Renal cortical epithelial cell (primary cell): ENCODE measurements at places on chromosomes 3 and 15. TPM values are rescaled to one million over a fixed set of nuclear protein-coding genes. Genes with fewer than 3 reads are reported as not detected.

DNA sequence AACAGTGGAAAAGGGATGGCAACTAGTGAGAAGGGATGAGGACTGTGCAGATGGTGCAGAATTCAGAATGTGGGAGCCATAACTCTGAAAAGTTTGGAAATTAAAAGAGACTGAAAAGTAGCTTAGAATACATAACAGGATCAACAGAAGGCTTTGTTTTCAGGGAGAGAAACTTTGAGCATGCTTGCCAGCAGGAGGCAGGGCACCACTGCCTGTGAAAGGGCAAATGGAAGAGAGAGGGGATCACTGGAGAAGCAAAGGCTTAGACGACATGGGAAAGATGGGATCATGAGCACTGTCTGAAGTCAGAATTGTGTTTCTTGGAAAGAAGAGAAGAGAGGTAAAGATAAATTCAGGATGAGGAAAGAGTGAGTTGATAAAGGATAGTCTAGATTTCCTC is 99.6 kb downstream of the ABI3BP start:
- DNase-seq, result peak; percentile 45

DNA sequence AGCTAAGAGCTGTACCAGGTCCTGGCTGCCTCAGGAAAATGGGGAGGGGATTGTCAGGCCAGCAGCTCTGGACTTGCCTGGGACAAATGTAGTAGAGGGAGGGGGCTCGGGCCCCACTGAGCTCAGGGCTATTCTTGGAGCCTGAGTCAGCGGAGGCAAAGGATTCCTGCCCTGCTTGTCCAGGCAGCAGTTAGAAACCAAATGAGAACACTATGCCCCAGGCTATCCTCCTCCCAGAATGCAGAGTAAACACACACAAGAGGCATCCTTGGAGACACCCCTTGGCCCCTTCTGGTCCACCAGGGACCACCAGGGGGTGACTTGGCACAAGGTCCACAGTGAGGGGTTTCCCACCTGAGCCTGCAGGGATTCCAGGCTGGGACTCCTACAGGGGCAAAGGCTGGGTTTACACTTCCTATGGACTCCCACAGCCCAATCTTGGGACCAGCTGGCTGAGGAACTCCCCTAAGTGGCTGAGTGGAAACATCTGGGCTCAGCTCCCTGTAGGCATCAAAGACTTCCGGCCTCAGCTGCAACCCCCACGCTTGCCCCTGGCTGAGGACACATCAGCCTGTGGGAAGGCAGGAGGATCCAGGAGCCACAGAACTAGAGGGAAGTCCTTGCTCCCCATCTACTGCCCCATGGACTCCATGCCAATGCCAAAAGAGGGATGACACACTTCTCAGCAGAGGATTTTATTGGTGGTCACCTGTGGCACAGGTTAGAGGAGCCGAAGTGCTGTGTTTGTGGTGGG is 3.4 kb upstream of the COL7A1 start:
- peak; percentile 82 for DNase-seq

- DNase-seq, result no peak
Measured at GRCh38 chr3:67241084-67241483, 243.0 kb downstream of the KBTBD8 start.

DNA sequence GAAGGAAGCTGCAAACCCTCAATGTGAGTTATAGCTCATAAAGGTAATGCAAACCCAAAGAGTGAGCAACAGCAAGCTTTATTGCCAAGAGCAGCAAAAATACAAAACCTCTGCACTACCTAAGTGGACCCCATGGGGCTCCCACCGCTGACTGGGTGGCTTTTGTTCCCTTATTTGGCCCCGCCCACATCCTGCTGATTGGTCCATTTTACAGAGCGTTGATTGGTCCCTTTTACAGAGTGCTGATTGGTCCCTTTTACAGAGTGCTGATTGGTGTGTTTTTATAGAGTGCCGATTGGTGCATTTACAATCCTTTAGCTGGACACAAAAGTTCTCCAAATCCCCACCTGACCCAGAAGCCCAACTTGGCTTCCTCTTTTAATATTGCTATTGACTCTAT is 154.5 kb upstream of the NSMCE3 start:
- DNase-seq, result no peak

DNA sequence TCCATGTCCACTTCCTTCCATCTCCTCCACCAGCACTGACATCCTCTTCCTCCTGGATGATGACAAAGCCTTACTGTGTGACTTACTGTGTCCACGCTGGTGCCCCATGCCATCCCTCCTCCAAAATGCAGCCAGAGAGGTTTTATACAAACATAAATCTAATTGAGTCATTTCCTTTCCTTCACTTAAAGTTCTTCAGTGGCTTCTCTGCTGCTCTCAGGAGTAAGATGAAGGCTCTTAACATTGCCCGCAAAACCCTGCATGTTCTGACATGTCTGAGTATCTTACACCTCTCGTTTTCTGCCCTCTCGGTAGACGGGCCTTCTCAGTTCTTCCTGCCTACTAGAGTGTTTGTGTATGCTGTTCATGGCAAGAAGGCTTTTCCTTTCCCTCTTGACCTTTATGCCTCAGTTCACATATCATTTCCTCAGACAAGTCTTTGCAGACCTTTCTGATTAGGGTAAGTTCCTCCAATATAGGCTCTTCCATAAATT is 175.5 kb downstream of the CFAP20DC start:
- no peak for DNase-seq

- no peak for DNase-seq
Measured at GRCh38 chr3:150324788-150325187, 83.3 kb upstream of the TSC22D2 start.

- no peak for DNase-seq
Measured at GRCh38 chr15:57406062-57406772, 29.9 kb downstream of the CGNL1 start.

DNA sequence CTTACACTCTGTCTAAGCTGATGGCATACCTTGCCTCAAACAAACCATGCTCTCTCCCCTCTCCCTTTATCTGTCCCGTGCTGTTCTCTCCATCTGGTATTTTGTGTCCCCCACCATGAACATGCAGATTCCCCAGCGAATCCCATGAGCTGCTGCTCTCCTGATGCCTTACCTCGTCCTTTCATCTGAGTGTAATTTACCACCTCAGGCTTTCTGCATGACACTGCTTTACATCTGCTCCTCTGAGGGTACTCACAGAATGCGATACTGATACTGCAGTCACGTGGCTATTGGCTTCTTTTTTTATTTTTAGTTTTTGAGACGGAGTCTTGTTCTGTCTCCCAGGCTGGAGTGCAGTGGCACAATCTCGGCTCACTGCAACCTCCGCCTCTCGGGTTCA is 341.7 kb downstream of the PTPRG start:
- no peak for DNase-seq

DNA sequence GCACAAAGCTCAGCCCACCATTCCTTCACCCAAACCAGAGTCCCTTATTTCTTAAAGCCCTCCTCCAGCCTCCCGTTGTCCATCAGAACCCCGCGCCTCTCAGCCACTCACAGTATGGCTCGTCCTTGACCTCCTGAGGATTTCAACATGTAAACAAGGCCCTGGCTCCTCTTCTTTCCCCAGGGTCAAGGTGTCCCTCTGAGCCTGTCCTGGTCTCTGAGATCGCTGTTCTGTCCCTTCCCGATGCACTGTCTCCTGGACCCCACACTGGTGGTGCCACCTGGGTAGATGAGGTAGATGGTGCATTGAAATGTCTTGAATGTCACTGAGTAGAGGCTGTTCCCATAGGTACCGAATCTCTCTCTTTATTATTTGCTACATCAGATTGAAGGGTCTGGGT is 32.9 kb downstream of the MEX3B start:
- DNase-seq, result no peak

DNA sequence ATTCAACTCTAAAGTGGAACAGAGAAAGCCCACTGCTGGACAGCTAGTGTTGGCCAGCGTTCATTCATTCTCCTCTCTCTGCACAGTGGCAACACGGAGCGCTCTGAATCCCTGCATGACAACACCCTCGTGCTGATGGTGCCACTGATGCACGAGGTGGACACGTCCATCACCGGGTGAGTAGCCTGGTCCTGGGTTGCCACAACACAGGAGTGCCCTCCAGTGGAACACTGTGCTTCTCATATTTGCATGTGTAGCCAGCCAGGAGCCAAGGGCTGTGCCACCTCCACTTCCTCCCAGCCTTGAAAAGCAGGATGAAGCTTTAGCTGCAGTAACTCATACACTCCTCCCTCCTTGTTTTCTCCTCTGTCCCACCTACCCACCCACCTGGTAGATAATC is 120.0 kb upstream of the CTDSPL start:
- DNase-seq, result peak; percentile 28

- no peak for DNase-seq
Measured at GRCh38 chr3:11711876-11712275, 68.2 kb upstream of the VGLL4 start.

DNA sequence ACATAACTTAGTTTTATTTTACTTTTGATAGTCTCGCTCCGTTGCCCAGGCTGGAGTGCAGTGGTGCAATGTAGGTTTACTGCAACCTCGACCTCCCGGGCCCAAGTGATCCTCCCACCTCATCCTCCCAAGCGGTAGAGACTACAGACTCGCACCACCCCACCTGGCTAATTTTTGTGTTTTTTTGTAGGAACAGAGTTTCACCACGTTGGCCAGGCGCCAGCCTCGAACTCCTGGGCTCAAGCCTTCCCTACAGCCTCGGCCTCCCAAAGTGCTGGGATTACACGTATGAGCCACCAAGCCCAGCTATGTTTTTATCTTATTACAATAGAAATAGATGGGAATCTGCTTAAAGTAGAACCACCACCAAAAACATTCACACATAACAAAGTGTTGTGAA is 2.9 kb downstream of the RNU5A-1 start:
- no peak for DNase-seq

DNA sequence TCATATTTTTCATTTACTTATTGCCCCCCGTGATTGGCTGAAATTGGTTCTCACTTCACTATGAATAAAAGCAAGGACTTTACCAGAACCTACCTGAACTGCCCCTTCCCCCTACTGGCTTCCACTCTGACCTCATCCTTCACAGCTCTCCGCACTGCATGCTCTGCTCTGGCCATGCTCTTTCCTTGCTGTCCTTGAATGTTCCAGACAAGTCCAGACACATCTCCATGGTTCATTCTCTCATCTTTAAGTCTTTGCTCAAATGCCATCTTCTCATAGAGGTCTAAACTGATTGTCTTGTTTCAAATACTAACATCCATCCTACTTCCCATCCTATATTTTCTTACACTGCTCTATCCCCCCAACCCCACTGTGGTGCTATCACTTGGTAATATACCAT is 129.4 kb downstream of the CHST2 start:
- DNase-seq, result no peak

DNA sequence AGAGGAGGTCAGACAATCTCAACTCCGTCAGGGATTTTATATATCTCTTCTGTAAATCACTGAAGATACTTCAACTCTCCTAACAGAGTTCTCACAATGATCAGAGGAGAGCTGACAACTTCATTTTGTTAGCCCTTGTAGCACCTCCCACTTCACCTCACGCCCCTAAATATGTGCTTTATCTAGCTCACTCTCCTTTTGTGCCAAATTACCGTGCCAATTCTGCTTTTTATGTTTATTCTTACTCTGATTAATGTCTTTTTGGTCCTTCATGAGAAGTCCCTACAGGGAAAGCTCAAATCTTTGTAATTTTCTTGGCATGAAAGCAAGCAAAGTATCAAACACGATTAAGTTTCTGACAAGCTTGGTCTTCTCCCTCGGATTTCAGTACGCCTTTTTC is 636.1 kb upstream of the NAALADL2 start:
- no peak for DNase-seq

GRCh38 chr3:23698652-23699313 is 107.0 kb upstream of the UBE2E1 start:
- no peak for DNase-seq

DNA sequence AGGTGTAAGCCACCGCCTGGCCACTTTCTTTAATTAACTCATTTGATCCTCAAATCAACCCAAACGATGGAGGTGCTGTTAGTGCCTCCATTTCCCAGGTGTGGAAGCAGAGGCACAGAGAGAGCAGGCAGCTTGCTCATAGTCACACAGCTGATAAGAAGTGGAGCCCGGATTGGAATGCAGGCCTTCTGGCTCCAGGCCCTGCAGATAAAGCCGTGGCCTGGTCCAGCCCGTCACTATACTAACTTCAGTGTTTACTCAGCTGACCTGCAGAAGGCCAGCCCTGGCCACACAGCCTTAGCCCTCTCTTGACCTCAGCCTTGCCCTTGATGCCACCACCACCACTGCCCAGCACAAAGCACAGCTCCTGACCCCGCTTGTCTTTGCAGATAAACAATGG is 116.7 kb downstream of the NUP210 start:
- DNase-seq, result no peak

GRCh38 chr15:34768530-34768929 is 13.7 kb upstream of the GJD2 start:
- no peak for DNase-seq

- DNase-seq, result peak; percentile 60
Measured at GRCh38 chr15:65829130-65829764, 37.2 kb upstream of the DENND4A start.

The IMPG2 gene
- total RNA-seq, result 0.35 TPM in 2 replicates

The PARP15 gene
- total RNA-seq, result 0.20 TPM in 1 of 2 replicates, not detected in the other

The BCHE gene
- total RNA-seq, result 1.9 and 3.5 TPM in 2 replicates

The LSAMP gene
- total RNA-seq, result 0.55 TPM in 1 of 2 replicates, not detected in the other

The SLC28A2 gene
- not detected in 2 replicates for total RNA-seq

The PYGO1 gene
- 1.4 and 12.4 TPM in 2 replicates for total RNA-seq

The CYP1A2 gene
- total RNA-seq, result not detected in 2 replicates
